ENCODE measurements at places on chromosomes 12 and 14.
A peak's percentile ranks its signal among the peaks of the same experiment; 100 is the strongest.

DNA sequence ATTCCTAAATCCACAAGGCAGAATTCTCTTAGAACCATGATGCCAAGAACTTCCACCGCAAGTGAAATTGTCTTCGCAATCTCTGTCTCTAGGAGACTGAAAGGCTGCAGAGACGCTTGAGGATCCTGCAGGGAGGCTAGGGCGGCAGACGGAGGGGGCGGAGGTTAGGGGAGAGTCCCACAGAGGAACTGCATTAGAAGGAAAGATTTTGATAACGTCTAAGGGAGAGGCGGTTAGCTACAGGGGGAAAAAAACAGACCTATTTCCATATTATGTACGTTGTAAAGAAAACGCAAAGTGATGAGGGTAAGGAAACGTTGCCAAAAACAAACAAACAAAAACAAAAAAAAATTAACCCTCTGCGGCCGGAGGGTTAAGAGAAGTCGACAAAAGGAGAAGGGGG is 595 bp downstream of the KLHL28 start:
- DNase-seq: no peak

GRCh38 chr12:117165342-117165741 is 24.9 kb downstream of the FBXO21 start:
- no peak for DNase-seq

DNA sequence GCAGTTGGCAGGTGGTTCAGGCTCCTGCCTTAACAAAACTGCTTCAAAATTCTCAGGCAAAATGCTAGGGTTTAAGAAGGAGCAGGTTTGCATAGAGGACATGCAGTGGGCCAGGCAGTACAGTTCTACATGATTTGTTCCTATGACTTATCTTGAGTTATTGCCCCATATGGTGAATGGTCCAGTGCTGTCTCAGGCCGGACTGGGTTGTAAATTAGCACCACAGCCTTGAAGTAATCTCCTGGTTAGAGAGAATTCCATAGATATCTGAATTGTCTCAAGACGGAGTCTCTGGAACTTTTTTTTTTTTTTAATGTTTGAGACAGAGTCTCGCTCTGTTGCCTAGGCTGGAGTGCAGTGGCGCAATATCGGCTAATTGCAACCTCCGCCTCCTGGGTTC is 11.8 kb upstream of the PRPF39 start:
- DNase-seq: no peak

GRCh38 chr14:95260537-95261361 is 59.0 kb downstream of the CLMN start:
- DNase-seq: peak; percentile 31

DNA sequence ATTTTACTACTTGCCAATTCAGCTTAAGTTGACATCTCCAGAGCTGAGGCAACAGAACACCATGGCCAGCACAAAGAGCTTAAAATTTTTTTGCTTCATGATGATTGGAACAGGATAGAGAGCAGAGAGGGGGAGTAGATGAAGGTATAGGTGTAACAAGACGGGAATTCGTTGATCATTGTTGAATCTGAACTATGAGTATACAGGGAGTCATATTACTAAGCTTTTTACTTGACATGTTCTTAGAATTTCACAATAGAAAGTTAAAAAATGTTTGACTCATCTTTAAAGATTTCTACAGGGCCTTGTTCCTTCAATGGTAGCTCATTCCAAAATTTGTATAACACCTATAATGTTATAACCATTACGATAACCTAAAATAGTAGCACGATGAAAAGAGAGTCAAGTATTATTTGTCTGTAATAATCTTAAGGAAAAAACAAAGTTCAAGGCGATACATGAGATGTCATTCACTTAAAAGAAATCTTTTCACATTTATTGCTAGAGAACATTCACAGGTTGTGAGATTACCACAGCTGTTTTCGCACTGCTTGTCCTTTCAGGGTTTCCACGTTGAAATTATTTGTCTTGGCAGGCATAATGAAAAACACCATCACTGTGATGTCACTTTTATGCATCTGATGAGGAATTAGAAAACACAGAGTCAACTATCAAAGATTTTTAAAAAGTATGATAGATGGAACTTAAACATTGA is 33.9 kb downstream of the SPX start:
- no peak for DNase-seq

DNA sequence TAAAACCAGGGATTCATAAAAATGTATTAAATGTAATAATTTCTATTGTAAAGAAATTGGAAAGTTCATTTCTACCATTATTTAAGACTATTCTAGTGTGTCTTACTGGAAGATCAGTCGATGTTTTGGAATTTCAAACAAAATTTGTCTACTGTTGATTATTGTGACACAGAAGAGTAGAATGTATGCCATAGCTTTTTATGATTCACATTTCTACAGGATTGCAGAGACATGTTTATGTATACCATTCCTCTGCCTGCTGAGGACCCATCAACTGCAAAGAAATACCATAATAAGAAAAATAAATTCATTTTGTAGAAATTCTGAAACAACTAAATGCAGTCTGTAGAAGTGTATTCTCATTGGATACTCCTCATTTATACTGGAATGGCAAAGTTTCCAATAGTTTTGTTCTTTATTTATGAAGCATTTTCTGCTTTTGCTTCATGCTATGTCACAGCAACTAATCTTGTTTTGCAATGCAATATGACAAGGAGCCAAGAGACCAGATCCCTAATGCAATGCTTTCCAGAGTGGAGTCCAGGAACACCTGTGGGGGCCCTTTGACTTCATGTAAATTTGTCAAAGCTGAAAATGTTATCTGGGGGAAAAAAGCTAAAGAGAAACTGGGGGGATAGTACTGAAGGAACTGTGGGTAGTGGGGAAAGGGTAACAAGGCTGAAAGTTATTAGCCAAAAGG is 172.9 kb upstream of the LRIG3 start:
- no peak for DNase-seq

DNA sequence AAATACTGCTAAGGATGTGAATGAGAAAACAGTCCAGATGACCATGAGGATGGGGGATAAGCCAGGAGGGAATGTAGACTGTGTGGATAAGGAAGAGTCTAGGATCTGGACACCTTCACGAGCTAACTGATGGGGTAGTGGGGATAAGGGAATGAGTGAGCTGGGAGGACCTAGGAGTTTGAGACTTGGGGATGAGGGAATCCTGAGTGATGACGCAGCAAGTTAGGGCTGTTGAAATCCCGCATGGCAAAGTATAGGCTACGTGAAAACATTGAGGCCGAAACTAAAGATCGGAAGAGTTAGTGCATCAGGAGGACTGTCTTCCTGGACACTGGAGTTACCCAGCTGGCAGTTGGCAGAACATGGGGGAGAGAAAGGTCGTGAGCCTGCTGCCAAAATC is 129.2 kb upstream of the EEA1 start:
- DNase-seq: no peak

DNA sequence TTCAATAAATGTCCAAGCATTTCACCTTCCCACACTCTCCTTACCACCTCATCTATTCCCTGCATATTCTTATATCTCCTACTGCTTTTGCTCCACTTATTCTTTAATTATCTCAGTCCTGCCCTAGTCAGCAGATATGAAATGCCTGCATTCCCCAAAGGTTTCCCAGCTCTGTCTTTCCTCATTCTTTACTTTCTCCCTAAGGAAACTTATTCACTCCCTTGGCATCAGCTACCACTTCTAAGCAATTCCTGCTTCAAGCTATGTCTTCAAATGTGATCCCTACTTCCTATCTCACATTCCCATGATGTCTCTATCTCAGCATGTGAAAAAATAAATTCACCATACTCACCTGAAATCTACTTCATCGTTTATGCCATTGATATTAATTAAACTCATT is 111.8 kb downstream of the CAPZA3 start:
- DNase-seq: no peak

DNA sequence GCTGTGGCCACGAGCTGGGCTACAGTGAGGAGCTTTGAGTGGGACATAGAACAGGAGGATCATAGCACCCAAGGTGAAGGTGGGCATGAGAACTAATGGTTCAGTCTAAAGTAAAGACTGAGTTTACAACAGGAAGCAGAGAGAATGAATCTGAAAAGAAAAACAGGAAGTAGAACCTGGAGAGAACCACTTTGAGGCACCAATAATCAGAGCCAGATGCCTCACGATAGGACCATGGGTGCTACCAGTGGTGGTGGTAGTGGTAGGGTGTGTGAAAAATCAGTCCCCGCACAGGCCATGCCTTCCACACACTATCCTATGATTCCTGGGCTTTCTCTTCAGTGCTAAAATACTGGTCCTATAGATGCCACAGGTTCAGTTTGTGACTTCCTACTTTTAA is 293.6 kb downstream of the AKAP6 start:
- DNase-seq: no peak

- no peak for DNase-seq
These were observed 99.6 kb downstream of the LIN7A start for GRCh38 chr12:80838024-80838658.

DNA sequence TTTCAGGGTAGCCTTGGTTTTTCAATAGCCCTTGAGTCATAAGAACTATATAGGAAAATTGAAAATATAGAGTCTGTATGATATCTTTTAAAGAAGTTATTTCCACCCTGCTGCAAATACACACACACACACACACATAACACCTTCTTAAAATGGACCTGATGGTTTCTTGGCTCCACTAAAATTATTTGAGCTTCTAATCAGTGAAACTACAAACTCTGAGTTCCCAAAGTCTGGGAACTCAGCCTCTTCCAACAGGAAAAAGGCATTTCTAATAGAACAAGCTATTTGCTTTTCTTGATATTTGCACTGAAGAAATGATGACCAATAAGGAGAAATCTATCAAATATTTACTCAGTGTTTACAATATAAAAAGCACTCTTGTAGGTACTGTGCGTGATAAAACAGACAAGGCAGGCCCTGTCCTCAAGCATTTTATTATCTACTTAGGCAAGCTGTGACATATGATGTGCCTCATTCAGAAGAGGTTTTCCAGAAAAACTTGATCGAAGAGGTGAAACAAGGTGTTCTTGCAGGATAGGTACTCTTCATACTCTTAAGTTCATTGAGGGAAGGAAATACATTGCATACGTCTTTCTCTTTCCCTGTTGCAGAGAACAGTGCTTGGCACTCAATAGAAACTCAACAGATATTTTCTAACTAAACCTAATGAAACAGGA is 88.6 kb downstream of the MGST1 start:
- DNase-seq: no peak

DNA sequence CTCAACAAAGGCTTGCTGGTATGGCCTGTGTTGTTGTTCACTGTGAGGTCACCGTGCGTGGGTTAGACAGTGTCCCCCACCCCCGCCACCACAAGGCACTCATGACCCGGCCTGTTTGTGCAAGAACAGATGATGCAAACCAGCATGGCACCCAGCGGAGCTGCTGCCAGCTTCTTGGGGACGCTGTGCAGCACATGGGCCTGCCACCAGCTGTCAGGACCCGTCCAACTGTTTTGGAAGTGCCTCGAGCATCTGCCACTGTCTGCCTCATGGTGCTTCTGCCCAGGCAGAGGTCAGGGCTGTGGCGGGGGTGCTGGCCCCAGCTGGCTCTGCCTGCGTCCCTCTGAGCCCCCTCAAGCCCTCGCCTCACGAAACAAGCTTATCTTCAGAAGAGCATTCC is 1.5 kb downstream of the ASB2 start:
- DNase-seq: no peak

DNA sequence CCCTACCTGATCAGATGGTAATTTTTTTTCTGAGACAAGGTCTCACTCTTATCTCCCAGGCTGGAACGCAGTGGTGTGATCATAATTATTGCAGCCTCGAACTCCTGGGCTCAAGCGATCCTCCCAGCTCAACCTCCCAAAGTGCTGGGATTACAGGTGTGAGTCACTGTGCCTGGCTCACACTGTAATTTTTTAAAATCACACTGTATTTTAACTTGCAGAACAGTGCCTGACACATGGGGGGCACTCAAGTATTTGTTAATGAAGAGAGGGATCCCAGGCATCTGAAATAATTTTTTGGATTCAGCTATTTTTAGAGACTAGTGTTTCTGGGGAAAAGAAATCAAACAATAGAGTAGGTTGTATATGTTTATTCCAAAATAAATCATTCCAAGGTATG is 21.7 kb downstream of the LIMA1 start:
- DNase-seq: no peak

DNA sequence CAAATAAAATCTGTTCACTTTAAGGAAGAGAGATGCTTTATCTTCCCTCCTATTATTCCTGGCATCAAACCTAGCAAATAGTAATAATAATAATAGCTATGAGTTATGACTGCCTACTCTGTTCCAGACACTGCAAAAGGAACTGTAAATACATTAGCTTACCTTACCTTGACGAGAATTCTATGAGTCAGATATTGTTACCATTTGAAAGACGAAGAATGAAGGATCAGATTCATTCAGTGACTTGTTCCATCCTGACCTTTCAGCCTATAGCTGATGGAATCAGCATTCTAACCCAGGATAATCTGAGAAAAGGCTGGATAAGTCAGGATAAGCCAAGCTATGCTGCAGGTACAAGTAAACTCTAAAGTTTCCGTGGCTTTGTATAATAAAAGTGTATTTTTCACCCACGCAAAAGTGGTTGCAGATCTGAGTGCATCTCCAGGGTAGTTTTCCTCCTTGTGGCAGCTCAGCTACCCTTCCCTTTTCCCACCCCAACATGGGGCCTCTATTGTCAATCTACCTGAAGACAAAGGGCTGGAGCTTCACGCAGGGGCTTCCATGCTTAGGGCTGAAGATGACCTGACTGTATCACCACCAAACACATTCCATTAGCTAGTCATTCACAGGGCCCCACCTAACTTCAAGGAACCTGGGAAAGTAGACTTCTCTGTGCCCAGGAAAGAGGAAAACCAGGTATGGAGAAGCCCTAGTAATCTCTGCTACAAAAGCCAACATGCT is 57.2 kb upstream of the CCND2 start:
- DNase-seq: no peak

DNA sequence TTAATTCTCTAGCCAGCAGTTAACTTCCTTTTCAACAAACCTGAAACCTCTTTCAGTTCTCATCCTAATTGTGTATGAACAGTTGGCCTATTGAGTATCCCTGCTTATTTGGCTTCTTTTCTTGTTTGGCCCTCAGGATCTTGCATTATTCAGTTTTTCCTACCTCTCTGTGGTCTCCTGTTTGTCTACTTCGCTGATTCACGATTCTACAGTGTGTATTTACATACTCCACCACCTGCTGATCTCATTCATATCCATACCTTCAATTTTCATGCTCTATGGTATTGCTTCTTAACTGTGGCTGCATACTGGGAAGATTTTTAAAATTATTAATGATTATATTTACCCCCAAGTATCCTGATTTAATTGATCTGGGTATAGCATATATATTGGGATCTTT is 56.4 kb downstream of the RASSF9 start:
- no peak for DNase-seq

- DNase-seq: no peak
These were observed 124.8 kb downstream of the SCARB1 start for GRCh38 chr12:124738636-124739467.
